Amygdala (tissue), 56 donors: ENCODE measurements at places on chromosomes 13 and 19.

- DNase-seq = no peak
Measured at GRCh38 chr19:7789447-7789846, 26.4 kb downstream of the CLEC4M start.

GRCh38 chr19:43552616-43553015 is 19.6 kb downstream of the ZNF575 start:
- DNase-seq = no peak

- no peak for DNase-seq
Measured at GRCh38 chr13:37230346-37230745, 124.9 kb upstream of the CSNK1A1L start.

DNA sequence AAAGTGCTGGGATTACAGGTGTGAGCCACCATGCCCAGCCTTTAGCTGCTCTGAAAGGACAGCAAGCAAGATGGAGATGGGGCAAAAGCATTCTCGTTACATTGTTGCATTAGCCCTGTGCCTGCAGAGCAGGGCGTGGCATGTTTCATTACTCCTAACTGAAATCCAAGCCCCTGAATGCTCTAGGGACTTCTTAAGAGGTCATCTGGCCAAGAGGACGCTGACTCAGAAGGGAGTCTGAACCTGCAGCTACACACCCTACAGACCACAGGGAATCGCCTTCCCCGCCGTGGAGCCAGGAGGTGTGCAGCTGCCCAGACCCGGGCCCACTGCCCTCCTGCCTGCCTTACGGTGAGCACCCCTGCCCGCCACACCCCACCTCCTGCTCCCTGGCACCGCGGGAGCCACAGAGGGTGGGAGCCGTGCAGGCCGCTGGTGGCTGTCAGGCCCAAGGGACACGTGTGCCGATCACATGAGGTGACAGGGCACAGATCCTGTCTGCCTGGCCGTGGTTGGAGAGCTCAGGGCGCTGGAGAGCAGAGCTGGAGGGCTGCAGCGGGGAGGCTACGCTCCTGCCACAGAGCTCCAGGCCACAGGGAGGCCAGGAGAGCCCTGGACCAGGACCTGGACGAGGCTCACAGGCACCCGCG is 27.2 kb downstream of the ADPRHL1 start:
- DNase-seq = no peak

- no peak for DNase-seq
Measured at GRCh38 chr19:54630782-54631181, 498 bp downstream of the LILRB1 start.

DNA sequence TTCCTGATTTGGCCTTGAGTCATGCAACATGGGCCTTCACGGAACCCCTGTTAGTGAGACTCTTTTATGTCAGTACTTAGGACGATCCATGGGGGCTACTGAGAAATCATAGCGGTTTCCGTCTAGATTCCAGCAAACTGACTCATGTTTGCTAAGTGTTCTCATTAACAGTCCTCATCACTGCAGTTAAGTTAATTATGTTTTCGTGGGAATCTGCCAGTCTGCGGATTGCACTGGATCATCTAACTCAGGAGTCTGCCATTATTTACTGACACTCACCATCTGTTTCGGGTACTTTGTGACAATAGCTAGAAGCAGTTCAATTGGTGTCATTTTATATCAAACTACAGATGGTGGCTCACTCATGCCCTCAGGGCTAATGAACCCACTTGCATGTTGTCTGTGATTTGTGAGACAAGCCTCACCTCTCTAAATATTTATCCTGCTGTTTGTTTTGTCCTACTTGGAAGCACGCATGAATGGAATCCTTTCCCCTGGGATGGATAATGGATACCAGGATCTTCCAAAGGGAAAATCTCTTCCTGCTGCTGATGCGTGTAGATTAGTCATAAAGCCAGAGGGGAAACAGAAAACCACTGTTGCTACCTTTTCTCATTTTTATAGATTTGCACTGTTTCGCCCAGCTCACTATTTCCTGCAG is 61.8 kb downstream of the RAB20 start:
- no peak for DNase-seq

- no peak for DNase-seq
Measured at GRCh38 chr13:94112227-94112626, 367.3 kb downstream of the DCT start.

GRCh38 chr13:25423831-25424230 is 52.1 kb downstream of the ATP8A2 start:
- DNase-seq = no peak

DNA sequence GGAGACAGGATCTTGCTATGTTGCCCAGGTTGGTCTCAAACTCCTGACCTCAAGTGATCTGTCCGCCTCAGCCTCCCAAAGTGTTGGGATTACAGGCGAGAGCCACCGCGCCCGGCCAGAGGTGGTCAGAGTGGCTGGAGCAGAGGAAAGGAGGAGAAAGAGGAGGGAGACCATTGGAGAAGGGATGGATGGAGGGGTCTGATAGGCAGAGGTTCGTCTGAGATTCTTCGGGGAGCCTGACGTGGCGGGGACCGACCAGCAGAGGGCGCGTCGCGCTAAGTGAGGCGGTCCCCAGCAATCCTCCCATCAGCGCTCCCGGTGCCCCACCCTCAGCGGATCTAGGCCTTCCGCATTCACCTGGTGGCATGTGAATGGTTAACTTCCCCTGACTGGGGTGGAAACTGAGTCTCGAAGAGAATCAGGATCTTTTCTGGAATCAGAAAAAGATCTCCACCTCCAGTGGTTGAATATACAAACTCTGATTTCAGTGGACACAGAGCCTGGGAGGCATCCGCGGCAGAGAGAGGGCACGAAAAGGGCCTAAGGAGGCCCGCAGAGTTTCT is 8.8 kb downstream of the GTPBP3 start:
- DNase-seq = no peak

DNA sequence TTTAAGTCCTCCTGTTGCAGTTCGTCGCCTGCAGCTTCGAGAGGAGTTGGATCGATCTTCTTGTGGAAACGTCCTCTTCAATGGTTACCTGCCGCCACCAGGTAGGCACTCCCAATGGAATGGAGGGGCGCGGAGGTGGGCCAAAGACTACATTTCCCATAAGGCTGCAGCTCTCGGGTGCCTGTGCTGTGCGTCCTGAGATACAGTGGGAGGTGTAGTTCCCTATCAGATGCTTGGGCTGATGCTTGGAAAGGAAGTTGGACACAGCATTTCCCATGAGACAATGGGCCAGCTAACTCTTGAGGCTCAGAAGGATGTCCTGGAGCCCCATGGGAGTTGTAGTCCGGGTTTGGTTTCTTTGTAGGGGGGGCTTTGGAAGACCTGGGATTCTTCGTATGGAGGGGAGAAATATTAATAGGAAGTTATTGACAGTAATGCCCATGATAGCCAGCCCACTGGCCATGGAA is 1.8 kb downstream of the SHKBP1 start:
- no peak for DNase-seq

- no peak for DNase-seq
Measured at GRCh38 chr19:31533114-31533513, 183.9 kb upstream of the TSHZ3 start.

- DNase-seq = no peak
Measured at GRCh38 chr19:5515737-5516136, 52.0 kb downstream of the TINCR start.

- no peak for DNase-seq
Measured at GRCh38 chr13:32135655-32136054, 104.1 kb downstream of the FRY start.

GRCh38 chr13:52399046-52399445 is 6.9 kb downstream of the THSD1 start:
- no peak for DNase-seq

DNA sequence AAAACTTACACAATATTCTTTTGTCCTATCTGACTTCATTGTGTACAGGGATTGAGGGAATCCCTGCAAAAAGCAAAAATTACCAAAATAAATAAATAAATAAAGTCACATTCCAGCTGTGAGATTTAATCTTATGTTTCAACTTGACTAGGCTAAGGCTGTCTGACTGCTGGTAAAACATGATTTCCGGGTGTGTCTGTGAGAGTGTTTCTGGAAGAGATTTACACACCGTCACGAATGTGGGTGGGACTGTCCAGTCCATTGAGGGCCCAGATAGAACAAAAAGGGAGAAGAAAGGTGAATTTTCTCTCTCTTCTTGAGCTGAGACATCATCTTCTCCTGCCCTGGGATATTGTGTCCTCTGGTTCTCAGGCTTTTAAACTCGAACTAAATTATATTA is 166.1 kb downstream of the LIG4 start:
- no peak for DNase-seq

- DNase-seq = no peak
Measured at GRCh38 chr13:98570929-98571372, 6.0 kb downstream of the STK24 start.

GRCh38 chr13:30415430-30416030 is 6.8 kb upstream of the UBE2L5 start:
- DNase-seq = no peak

GRCh38 chr19:2060884-2061494 is 9.9 kb upstream of the MKNK2 start:
- DNase-seq = peak; percentile 62

DNA sequence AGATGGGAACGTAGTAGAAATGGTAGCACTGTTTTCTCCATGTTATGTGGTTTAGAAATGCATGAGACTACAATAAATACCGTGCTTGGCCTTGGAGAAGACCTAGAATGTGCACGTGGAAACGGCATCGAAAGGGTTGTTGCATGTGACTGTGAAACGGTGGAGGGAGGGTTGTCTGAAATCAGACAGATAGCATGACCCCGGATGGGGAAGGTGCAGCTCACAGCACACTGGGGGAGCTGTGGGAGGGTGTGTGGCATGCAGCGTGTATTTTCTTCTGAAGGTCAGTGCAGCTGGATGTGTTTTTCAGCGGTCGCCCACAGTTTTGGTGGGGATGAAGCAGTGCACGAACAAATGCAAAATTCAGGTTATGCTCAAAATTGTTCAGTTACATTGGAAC is 63.4 kb downstream of the CELF5 start:
- DNase-seq = no peak

DNA sequence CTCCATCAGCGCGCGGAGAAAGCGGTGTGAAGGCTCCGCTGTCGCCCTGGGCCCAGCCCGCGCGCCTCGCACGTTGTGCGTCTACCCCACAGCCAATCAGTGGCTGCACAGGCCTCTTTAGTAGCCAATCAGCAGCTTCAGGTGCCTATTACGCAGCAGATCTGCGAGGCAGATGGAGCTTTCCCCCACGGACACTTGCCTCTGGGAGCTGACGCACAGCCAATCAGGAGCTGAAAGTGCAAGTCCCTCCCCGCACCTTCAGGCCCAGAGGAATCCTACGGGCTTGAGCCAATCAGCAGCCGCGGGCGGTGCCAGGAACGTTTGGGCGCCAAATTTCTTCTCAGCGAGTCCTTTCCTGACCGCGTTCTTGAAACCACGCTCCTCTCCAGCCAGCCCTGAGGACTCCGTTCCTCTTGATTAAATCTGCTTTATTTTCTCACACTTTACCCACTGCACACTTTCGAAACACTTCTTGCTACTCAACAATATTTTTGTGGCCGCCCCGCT is 39.9 kb downstream of the SIGLEC7 start:
- no peak for DNase-seq
